ENCODE measurements at places on chromosomes 3 and 15. TPM values are rescaled to one million over a fixed set of nuclear protein-coding genes. Genes with fewer than 3 reads are reported as not detected.

RPS17 gene
- total RNA-seq, result 800 TPM

ZNF654 gene
- total RNA-seq, result 9.9 TPM

BSN gene
- total RNA-seq, result 0.55 TPM

MAGEL2 gene
- not detected for total RNA-seq

SAMMSON gene
- not detected for total RNA-seq

SLC28A1 gene
- total RNA-seq, result 0.91 TPM
